ENCODE measurements at places on chromosomes 13 and 19.

- DNase-seq, result no peak
These were observed 19.8 kb downstream of the ZNF583 start for GRCh38 chr19:56423985-56424353.

DNA sequence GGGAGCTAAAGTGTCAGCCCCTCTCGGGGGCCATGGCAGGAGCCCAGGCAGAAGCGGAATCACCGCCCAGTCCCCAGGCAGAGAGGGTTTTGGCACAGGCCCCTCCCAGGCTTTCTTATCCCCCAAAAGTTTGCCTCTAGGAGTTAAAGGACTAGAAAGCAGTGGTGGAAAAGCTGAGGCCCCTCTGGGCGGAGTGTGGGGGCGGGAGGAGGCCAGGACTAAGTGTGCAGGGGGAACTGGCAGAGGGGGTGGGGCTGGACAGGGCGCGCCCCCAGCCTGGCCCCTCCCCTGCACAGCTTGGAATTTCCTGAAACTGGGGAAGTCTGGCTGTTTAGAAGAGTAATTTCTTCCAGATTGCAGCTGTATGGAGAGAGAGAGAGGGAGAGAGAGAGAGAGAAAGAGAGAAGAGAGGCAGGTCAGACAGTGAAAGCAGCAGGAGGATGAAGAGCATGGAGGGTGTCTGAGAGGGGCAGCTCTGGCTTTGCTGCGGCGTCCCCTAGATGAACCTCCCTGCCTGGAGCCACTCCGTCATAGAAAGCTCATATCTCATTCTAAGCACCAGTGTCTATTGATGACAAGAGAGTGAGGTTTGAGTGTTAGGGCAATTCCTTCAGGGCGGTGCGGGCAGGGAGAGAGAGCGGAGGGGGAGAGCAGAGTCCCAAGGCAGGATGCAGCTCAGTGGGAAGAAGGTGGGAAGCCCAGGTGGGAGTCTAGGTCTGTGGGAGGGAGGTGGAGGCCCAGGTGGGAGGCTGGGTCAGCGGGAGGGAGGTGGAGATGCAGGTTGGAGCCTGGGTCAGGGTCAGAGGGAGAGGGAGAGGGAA is at the start of gene CDC42EP5:
CDC42EP5 (minus strand) TSS at position 226 of the 821 bp plus-strand sequence. CDS start 7,749 bp downstream, outside the sequence.
- DNase-seq, result no peak

GRCh38 chr19:48698046-48698445 is 2.3 kb downstream of the FUT2 start:
- DNase-seq, result no peak

DNA sequence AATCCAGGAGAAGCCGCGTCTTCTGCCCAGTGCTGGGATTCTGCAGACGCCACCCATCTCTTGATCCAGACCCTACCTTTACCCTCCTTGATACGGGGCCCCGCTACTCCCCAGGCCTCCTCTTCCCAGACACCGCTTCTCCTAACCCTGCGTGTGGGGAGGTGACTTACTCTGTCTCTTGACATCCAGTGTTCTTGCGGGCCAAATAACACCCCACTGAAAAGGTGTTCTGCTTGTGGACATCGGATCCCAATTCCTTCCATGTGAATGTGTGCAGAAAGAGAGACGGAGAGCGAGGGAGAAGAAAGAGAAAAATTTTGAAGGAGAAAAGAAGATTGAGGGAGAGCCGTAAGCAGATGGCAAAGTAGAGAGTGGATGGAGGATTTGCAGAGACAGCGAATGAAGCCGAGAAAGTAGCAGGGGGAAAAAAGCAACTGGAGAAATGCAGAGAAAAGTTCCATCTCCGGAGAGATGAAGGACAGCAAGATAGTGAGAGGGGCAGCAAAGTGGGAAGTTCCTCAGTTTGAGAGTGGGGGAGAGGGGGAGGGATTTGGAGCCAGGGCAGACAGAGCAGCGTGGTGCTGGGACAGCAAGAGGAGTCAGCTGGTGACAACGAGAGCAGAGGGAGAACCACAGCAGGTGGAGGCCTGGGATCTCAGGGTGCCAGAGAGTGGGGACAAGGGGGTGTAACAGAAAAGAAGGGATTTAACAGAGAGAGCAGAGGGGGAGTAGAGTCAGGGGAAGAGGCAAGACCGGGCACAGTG is 814 bp downstream of the ZNF480 start:
- no peak for DNase-seq

DNA sequence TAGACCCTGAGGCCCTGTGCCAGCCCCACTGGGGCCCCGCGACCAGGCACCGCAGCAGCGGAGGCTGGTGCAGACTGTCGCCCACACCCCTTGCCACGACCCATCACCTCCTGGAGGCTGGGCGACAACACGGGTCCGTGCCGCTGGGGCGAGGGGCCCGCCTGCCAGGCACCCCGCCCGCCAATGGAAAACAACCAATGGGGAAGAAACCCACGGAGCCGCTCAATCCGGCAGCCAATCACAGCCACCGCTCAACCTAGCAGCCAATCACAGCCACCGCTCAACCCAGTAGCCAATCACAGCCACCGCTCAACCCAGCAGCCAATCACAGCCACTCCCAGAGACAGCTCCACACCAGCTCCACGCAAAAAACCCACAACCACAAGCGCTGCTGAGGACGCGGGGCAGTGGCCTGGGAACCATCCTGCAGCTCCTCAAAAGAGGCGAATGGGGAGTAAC is 29.7 kb downstream of the GPX4 start:
- DNase-seq, result no peak

DNA sequence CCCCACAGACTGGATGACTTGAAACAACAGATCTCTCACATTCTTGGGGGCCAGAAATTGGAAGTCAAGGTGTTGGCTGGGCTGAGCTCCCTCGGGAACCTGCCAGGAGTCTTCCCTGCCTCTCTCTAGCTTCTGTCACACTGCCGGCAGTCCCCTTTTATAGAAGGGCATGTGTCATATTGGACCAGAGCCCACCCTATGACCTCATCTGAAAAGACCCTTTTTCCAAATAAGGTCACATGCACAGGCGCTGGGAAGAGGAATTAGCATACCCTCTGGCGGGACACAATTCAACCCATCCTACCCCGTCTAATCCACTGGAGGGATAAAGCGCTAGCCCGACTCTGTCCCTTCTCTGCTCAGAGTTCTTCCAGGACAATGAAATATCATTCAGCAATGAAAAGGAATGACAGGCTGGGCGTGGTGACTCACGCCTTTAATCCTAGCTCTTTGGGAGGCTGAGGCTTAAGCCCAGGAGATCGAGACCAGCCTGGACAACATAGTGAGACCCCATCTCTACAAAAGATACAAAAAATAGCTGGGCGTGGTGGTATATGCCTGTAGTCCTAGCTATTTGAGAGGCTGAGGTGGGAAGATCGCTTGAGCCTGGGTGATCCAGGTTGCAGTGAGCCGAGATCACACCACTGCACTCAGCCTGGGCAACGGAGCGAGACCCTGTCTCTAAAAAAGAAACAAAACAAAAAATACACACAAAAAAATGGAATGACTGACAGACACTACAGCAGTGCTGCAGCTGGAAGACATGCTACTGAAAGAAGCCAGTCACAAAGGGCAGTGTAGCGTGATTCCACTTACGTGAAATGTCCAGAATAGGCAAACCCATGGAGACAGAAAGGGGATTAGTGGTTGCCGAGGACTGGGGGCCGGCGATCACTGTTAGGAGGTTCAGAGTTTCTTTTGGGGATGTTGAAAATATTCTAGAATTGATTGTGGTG is 28.5 kb downstream of the MEIS3 start:
- no peak for DNase-seq

DNA sequence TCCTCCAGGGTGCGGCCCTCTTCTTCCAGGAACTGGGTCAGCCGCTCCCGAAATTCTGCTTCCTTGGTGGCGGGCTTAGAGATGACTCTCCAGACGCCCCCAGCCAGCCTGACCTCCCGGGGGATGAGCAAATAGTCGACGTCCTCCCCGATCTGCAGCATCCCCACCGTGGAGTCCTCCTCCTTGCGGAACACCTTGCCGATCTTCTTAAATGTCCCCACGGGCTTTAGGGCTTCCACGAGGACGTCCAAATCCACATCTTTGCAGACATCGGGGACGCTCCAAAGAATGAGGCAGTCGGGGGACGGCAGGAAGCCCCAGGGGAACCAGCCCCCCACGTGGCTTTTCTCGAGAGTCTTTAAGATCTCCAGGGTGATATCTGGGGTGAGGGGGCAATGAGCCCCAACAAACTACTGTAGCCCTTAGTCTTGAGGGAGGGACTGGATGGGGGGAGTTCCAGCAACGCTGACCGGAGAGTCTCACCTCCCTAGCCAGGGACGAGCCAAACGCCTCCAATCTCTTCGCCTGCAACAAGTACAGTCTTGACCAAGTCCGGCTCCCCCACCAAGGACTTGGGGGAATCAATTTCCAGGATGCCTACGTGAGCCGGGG is 608 bp downstream of the CCDC8 start:
- DNase-seq, result no peak
